ENCODE measurements at places on chromosomes 12 and 14. TPM values are rescaled to one million over a fixed set of nuclear protein-coding genes. Genes with fewer than 3 reads are reported as not detected.

GRCh38 chr12:6538420-6539313 lies 4.3 kb downstream of the GAPDH start:
- H3K4me1 ChIP-seq, result peaks cover 14% of the 10 kb centered on the region
- peak; percentile 4 for DNase-seq
- H3K27ac ChIP-seq, result no peak overlapping the region
- no peaks in the 10 kb centered on the region for H3K36me3 ChIP-seq
- H3K4me3 ChIP-seq, result no peak overlapping the region

DNA sequence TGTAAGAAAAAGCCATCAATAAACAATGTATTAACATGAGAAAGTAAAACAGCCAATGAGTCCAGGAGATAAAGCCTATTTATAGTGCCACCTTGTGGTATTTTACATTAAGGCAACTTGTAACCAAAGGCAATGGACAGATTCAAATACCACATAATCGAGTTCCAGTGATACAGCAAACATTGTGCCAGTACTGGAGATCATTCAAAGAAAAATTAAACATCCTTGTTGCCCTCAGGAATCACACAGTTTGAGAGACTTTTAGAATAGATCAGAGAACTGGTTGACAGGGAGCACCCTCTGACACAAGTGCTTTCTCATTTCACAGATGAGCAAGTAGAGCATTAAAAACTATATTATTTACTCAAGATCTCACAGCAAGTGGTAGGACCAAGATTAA lies 98.1 kb downstream of the DDHD1 start:
- H3K4me1 ChIP-seq, result no peaks in the 10 kb centered on the region
- H3K27me3 ChIP-seq, result no peaks in the 10 kb centered on the region
- no peak overlapping the region for H3K4me3 ChIP-seq
- H3K27ac ChIP-seq, result no peak overlapping the region
- no peaks in the 10 kb centered on the region for H3K36me3 ChIP-seq

DNA sequence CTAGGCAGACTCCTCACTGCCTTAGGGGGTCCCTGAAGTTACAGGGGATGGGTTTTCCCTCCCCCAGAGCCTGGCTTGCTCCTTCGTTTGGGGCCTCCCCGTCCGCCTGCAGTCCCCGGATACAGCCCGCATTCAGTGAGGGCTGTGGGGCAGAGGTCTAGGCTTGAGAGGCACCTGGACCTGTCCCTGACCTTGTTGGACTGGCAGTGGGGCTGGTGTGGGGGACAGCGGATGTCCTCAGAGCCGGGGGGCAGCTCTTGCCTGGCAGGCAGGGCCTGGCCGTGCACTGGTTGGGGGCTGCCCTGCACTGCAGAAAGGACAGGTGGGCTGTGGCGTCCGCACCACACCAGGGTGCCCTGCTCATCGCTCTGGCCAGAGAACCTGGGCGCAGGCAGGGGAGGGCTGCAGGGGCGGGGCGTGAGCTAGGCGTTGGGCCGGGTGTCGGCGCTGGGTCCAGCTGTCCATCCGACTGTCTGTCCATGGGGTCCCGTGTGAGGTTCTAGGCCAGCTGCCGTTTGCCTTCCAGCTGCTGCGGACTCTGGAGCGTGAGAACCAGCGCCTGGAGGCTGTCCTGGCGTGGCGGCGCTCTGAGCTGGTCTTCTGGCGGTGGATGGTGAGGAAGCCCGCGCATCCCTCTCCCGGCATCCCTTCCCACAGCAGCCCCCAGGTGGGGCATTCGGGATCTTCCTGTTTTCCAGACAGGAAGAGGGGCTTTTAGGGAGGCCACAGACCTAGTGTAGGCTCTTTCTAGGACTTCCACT lies 6.0 kb downstream of the TEDC1 start:
- H3K27me3 ChIP-seq, result no peaks in the 10 kb centered on the region
- peaks cover 3% of the 10 kb centered on the region for H3K36me3 ChIP-seq
- DNase-seq, result no peak

DNA sequence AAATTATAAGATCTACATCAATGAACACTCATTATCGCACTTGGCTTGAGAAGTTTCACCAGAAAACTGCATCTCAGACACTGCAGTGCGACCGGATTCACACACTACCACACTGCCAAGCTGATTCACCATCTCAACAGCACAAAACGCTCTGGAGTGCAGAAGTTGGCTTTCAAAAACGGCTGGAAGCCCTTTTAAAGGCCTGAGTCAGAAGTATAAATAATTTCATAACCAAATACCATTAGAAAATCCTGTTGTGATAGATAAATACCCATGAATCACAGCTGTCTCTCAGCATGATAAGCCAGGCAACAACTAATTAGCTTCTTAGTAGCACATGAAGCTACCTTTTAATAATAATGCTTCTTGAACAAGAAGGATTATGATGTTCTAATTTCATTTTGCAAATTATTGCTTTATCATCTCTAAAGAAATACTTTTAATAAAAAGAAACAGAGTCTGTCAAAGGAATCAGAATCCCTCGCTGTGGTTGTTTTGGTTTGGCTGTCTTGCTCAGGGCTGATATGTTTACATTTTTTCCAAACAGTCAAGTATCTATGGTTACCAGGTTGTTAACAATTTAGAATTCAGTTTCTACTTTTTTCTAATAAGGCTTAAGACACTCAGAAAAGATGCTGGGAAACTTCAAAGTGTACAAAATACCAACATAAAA lies 51.2 kb downstream of the SLC2A13 start:
- no peaks in the 10 kb centered on the region for H3K27me3 ChIP-seq
- peak overlapping the region; percentile 45 for H3K27ac ChIP-seq
- H3K4me3 ChIP-seq, result no peak overlapping the region
- H3K36me3 ChIP-seq, result no peaks in the 10 kb centered on the region
- peaks cover 3% of the 10 kb centered on the region for H3K4me1 ChIP-seq

GRCh38 chr14:66624336-66624937 lies 116.5 kb downstream of the GPHN start:
- H3K36me3 ChIP-seq, result no peaks in the 10 kb centered on the region
- H3K27ac ChIP-seq, result no peak overlapping the region
- H3K4me3 ChIP-seq, result no peak overlapping the region
- peak; percentile 73 for DNase-seq

- DNase-seq, result peak; percentile 87
- H3K4me1 ChIP-seq, result peaks cover 52% of the 10 kb centered on the region
- H3K27me3 ChIP-seq, result no peaks in the 10 kb centered on the region
- H3K27ac ChIP-seq, result no peak overlapping the region
These were observed 233.6 kb upstream of the RGS6 start for GRCh38 chr14:71698673-71699072.

The TSPAN19 gene
- total RNA-seq, result 13.7 TPM

DNA sequence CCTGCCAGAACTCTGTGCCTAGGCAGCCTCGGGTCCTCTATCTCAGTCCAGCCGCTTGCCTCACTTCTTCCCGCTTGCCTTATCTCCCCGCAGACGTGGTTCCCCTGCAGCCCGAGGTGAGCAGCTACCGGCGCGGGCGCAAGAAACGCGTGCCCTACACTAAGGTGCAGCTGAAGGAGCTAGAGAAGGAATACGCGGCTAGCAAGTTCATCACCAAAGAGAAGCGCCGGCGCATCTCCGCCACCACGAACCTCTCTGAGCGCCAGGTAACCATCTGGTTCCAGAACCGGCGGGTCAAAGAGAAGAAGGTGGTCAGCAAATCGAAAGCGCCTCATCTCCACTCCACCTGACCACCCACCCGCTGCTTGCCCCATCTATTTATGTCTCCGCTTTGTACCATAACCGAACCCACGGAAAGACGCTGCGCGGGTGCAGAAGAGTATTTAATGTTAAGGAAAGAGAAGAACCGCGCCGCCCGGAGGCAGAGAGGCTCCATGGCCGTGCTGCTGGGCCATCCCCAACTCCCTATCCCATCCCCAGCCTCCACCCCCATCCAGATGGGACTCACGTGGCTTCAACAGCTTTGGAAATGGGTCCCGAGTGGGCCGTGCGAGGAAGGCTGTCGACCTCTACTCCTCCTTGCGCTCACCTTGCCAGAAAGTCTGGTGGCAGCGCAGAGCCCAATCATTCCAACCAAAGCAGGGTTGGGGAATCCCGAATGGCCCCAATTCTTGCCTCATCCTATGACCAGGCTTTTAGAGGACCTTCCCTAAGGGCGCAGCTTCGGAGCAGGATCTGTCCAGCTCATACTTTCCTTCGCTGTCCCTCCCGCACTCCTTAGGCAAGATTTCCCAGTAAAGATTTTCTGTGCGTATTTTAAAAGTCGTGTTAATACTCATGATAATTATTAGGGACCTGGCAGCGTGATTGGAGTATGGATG lies 6.5 kb downstream of the HOXC13 start:
- H3K27ac ChIP-seq, result no peak overlapping the region
- no peak for DNase-seq
- peaks cover 98% of the 10 kb centered on the region for H3K27me3 ChIP-seq
- no peak overlapping the region for H3K4me3 ChIP-seq
- H3K36me3 ChIP-seq, result no peaks in the 10 kb centered on the region

DNA sequence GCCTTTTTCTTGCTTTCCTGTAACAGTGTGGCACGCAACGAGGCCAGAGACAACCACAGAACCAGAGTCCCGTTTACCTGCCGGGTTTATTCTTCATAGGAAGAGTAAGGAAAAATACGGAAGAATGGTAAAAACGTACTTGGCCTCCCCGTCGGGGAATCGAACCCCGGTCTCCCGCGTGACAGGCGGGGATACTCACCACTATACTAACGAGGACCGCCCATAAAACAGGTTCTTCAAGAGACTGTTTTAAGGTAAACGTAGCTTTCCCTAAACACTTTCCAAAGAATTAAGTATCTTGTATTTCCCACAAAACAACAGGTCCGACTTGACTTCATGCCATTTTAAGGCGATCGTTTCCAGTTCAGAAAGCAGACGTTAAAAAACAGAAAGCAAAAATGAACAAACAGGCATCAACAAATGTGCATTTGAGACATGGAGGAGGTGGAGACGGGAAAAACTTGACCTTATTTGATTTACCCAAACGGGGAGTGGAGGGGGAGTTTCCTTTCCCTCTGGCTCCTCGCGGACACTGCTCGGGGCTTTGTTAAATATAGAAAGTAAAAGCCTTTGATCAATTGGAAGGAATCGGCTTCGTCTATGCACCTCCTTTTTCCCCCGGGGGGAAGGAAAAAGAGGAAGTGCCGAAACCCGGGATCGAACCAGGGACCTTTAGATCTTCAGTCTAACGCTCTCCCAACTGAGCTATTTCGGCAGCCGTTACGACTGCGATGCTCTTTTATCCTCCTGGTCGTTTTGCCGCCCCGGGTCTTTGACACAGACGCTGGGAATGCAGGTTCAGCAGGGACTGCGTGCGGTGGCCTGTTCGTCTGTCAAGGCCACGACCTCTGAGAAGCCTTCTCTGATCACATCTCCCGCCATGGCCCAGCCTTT lies 13.0 kb upstream of the UBC start:
- peak overlapping the region; percentile 52 for H3K4me3 ChIP-seq
- DNase-seq, result peak; percentile 96
- peak overlapping the region; percentile 99 for H3K27ac ChIP-seq
- H3K4me1 ChIP-seq, result no peaks in the 10 kb centered on the region

DNA sequence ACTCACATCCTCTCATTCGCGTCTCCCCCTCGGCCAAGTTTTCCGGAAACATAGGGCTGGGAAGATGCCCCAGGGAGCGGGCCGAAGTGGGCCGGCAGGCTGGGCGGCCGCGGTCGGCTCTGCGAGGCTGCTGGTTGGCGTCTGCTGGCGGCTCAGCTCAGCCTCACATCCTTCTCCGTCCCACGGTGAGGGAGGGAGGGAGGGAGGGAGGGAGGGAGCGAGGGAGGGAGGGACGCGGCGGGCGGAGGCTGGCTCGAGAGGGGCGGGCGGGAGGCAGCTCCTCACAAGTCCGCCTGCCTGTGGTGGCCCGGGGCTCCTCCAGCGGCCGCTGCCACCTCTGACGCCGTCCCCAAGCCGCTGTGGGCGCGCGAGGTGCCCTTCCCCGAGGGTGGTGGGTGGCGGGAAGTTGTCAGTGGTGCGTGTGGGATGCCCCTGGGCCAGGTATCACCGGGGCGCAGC lies 93.8 kb downstream of the RFLNA start:
- peak overlapping the region; percentile 40 for H3K4me3 ChIP-seq
- peak overlapping the region; percentile 91 for H3K27ac ChIP-seq
- DNase-seq, result peak; percentile 94
- H3K36me3 ChIP-seq, result peaks cover 5% of the 10 kb centered on the region
- H3K4me1 ChIP-seq, result peaks cover 41% of the 10 kb centered on the region

GRCh38 chr14:68726093-68726695 lies 66.7 kb downstream of the ZFP36L1 start:
- no peak overlapping the region for H3K4me3 ChIP-seq
- no peak overlapping the region for H3K27ac ChIP-seq
- H3K27me3 ChIP-seq, result no peaks in the 10 kb centered on the region
- H3K4me1 ChIP-seq, result peaks cover 23% of the 10 kb centered on the region

DNA sequence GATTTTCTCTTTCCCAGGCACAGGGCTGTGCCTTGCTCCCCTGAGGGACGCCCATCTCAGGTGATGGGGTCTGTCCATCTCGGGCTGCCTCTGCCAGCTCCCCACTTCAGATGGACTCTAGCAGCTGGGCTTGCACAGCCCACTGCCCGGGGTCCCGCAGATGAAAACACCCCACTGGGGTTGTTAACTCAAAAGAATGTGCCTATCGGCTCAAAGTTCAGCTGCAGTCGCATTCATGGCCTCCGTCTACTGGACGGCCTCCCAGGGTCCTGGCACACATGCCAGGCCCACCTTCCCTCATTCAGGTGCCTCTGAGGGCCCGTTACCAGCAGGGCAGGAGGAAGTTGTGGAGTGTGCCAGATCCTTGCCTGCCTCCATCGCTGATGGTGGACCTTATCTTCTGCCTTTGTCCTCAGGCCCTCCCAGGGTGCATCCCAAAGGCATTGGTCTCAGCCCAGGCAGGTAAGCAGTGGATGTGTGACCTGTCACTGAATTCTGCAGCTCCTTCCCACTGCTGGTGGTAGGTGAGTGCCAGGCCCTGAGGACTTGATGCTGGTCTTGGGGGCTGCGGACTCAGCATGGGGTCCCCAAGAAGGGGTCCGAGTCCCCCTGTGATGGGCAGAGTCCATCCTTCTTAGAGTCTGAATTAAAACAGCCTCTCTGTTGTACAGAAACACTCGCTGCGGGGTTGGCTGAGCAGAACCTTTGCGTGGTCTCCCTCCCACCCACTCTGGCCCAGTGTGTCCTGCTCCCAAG lies 324.6 kb upstream of the DIO3 start:
- DNase-seq, result no peak
- no peak overlapping the region for H3K27ac ChIP-seq
- no peaks in the 10 kb centered on the region for H3K27me3 ChIP-seq
- H3K4me3 ChIP-seq, result no peak overlapping the region
- H3K4me1 ChIP-seq, result peaks cover 40% of the 10 kb centered on the region

- H3K36me3 ChIP-seq, result no peaks in the 10 kb centered on the region
- no peaks in the 10 kb centered on the region for H3K4me1 ChIP-seq
- no peak for DNase-seq
- no peaks in the 10 kb centered on the region for H3K27me3 ChIP-seq
These were observed 20.1 kb downstream of the PLBD1 start for GRCh38 chr12:14547571-14547970.

GRCh38 chr14:74902941-74903705 lies 19.9 kb downstream of the RPS6KL1 start:
- peaks cover 12% of the 10 kb centered on the region for H3K4me1 ChIP-seq
- DNase-seq, result no peak
- no peaks in the 10 kb centered on the region for H3K27me3 ChIP-seq
- H3K36me3 ChIP-seq, result peaks cover 58% of the 10 kb centered on the region
- H3K27ac ChIP-seq, result no peak overlapping the region
- H3K4me3 ChIP-seq, result no peak overlapping the region
